ENCODE measurements at places on chromosomes 7 and 10.

- DNase-seq, result no peak
These were observed 299.4 kb downstream of the PTEN start for GRCh38 chr10:88162852-88163251.

DNA sequence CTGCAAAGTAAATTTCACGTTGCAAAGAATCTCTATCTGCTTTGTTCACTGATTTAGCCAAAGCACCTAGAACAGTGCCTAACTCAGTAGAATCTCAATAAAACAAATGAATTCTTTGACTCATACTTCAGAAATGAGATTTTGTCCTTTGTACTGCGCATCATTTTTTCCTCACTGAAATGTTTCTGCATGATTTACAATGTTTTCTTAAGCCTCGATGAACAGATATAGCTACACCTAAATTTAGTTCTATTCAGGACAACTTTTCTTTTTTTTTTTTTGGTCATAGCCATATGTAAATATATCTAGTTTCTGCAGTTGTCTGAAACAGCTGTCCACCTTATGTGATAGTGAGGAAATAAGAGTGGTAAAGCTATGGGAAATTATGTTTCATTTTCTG is 15.3 kb downstream of the GNAT3 start:
- DNase-seq, result no peak

- DNase-seq, result no peak
These were observed 185.1 kb downstream of the SEMA3D start for GRCh38 chr7:85001495-85002345.

GRCh38 chr10:24374134-24374915 is 165.4 kb downstream of the KIAA1217 start:
- no peak for DNase-seq

DNA sequence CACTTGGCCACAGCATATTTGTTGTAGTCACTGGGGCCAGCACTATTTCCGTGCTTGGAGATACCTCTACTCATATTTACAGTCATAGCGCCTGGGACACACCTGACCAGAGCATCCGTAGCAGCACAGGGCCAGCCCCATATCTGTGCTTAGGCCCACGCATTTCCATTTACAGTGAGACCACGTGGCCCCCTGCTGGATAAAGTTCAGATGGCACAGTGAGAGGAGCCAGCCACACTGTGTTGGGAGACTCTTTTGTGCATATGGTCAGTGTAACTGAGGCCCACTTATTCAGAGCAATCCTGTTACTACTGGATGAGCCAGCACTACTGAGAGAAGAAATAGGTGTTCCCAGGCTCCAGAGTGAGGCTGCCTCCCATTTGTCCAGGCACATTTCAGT is 455.3 kb downstream of the REEP3 start:
- DNase-seq, result no peak

- DNase-seq, result no peak
These were observed 45.9 kb upstream of the ATP6V0A4 start for GRCh38 chr7:138843632-138844580.

GRCh38 chr10:310371-310770 is 175.1 kb downstream of the ZMYND11 start:
- no peak for DNase-seq

- no peak for DNase-seq
These were observed 126.1 kb downstream of the ELAPOR2 start for GRCh38 chr7:86933295-86933845.

- DNase-seq, result no peak
These were observed 83.1 kb downstream of the VPS41 start for GRCh38 chr7:38825721-38826440.

GRCh38 chr7:24843821-24844434 is 86.7 kb upstream of the GSDME start:
- no peak for DNase-seq

- DNase-seq, result no peak
These were observed 170.1 kb upstream of the SEMA3D start for GRCh38 chr7:85356916-85357315.

DNA sequence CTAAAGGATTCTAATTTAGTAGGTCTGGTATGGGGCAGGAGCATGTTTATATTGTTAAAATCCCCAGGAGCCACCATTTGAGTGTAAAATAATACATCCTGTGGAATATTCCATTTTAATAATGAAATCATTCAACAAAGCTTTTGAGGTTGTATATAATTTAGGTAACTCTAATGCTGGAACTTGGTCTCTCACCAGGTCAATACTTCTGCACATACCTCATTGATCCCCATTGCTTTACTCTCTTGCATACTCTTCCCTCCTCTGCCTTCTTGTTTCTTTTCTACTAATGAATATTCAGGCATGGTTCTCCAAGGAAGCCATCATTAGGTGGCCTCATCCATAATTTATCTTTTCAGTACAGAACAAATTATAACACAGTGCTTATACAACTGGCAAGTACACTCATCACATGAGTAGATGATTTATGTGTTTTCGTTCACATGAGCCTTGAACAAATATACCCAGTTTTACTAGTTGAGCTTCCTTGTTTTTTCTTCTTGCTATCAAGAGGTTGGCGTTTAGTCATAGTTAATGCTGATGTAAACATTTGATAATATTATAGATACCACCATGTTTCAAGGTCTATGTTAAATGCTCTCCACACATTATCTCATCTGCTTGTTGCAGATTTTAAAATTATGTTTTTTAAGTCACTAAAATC is 7.2 kb downstream of the PALS2 start:
- no peak for DNase-seq

GRCh38 chr7:407721-408539 is 111.7 kb downstream of the PDGFA start:
- no peak for DNase-seq

- DNase-seq, result no peak
These were observed 238.7 kb downstream of the CCSER2 start for GRCh38 chr10:84567133-84567532.

GRCh38 chr7:123211545-123211944 is 11.8 kb upstream of the SLC13A1 start:
- DNase-seq, result no peak

DNA sequence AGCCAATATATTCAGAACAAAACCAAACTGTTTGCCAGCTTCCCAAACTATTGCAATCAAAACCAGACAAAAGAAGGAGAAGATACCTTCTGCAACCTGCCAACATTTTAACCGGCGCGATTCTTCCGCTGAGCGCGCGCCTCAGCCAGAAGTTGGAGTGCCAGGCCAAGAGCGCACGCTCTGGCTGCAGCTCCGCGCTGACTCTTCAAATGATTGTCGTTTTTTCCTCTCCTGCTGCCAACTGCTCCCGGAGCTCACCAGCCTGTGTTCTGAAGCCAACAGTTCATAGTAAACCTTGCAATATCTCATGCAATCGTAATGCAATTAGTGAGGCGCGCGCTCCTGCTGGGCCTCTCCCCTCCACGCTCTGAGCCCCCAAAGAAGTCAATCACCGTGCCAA is 259.7 kb upstream of the MGMT start:
- DNase-seq, result no peak

DNA sequence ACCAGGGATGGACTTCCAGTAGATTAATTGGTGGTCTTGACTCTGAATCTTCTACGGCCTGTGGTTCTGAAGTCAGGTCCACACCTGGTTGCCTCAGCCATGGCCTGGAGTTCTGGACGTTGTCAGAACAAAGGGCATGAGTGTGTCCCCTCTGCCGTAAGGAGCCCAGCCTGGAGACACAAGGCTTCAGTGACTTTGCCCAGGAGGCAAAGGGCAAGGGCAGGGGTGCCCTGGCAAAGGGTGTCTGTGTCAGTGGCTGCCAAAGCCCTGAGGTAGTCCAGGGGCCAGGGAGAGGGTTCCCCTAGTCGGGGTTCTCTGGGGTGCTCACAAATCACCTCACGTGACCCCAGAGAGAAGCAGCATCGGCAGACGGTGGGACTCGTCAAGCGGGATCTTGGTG is 273.2 kb upstream of the ZNF32 start:
- no peak for DNase-seq

- no peak for DNase-seq
These were observed 537.6 kb downstream of the LRMDA start for GRCh38 chr10:75969031-75969430.

DNA sequence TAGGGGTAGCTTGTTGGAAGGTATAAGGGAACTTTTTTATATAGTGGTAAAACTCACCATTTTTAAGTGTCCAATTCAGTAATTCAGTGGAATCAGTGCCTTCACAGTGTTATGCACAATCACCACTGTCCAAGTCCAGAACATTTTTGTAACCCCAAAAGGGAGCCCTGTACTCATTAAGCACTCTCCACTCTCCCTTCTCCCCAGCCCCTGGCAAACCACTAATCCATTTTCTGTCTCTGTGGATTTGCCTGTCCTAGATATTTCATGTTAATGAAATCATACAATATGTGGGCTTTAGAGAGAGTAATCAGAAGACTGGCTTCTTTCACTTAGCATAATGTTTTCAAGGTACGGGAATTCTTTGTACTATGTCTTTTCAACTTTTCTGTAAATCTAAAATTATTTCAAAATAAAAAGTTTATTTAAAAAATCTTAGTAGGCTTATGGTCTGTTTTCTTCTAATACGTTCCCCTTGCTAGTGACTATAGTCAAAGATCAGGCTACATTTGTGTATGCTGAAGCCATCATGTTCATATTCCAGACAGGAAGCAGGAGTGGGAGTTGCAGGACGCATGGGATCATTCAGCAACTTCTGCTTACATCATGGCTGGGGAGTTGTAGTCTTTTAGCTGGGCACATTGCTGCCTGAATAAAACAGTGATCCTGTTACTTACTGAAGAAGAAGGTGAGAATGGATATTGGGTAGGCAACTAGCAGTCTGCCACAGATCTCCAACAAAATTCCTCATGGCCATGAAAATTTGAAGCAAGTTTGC is 35.4 kb upstream of the TAX1BP1 start:
- no peak for DNase-seq

DNA sequence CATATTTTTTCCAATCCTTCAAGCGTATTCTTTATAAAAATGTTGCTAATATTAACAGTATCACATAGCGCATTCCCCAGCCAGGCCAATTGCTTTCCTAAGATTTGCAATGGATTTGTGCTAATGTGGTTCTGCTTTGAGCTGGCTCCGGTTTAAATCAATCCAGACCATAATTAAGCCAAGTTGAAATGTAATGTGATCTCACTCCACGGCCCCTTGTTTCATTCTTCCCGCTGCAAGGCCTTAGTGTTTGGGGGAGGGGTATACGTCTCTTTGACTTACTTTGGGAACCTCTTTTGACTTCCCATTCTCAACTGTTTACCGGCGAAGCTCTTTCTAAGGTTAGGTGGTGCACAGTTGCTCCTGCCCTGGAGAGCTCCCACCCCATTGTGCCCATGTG is 86.4 kb downstream of the PRPF18 start:
- DNase-seq, result no peak

DNA sequence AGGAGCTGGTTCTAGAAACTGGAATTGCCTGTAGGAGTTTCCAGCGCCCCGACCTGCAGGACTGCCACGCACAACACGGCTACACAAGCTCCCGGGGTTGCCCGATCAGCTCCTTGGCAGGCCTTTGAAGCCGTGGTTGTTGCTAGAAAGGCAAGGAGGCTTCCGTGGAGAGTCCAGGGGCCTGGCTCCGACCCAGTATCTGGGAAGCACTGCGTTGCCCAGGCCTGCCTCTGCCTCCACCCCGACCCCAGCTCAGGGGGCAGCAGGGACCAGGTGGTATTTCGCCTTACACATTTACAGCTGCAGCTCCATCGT is 54.4 kb downstream of the PROSER2 start:
- DNase-seq, result no peak

- no peak for DNase-seq
These were observed 6.6 kb upstream of the EBF3 start for GRCh38 chr10:129970465-129971364.

DNA sequence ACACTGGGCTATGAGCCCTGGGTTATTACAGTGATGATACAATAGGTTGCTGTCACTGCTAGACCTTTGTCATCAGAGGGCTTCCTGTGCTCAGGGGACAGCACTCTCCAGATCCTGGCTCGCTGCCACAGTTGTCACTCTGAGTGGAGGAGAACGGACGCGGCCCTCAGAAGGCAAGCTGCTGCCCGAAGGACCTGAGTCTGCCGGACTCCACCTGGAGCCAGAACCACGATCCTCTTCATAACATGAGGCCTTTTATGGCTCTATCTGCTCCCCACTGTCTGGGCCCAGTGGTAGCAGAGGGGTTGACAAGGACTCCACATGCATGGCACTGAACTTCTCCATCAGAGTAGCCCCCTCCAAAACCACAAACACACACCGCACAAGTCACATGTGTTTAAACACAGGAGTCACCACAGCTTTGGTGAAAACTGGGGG is 94.7 kb upstream of the EFCAB10 start:
- DNase-seq, result no peak

DNA sequence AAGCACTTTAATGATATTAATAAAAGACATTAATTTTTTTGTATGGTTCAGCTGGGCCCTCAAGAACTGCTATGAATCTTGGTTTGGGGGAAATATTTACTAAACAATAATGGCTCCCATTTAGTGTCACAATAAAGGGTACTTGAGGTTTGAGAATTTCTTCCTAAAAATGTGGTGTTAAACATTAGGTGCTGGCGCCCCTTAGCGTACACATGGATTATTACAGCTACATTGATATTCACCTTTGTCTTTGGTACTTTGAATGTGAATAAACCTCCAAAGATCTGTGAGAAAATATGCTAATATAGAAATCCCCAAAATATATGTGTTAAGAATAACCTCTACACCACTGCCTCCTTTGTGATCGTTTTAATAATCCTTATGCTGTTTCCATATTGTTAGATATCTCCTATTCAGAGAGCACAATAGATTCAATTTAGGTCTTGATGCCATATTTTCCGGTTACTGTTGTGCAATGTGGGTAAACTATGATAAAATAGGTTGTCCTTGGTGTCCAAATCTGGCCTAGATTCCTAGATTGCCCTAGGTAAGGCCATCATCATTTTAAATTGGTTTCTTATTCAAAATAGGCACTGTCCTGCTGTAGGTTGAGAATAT is 161.8 kb upstream of the CACNA2D1 start:
- DNase-seq, result no peak

- no peak for DNase-seq
These were observed 6.7 kb upstream of the MGAM2 start for GRCh38 chr7:142104550-142105527.

DNA sequence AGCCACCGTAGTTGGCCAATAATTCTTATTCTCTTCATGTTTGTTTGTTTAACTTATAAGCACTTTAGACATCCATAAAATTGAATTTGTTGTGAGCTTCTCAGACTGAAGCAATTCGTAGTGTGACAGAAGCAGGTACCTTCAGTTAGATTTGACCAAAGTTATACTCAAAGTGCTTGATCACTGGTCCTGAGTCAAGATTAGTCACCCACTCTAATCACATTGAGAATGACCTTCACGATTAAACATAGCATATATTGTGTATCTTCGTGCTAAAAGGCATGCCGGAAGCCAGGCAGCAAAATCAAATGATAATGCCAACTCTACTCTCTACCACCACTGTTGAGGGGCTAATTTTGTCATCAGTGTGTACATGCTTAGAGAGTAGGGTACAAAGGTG is 763.7 kb upstream of the MBL2 start:
- DNase-seq, result no peak
